ENCODE measurements at places on chromosomes 7 and 10. TPM values are rescaled to one million over a fixed set of nuclear protein-coding genes. Genes with fewer than 3 reads are reported as not detected.

Gene BLNK
- not detected for total RNA-seq

Gene KLF14
- 0.09 TPM for total RNA-seq

Gene ANKRD1
- not detected for total RNA-seq

Gene LIPF
- total RNA-seq, result not detected

Gene GPNMB
- total RNA-seq, result 0.88 TPM

Gene CRPPA
- total RNA-seq, result 0.53 TPM

Gene NAT16
- not detected for total RNA-seq

Gene SORBS1
- 1.2 TPM for total RNA-seq

Gene INTS1
- 57.0 TPM for total RNA-seq

Gene SPDYE6
- not detected for total RNA-seq

Gene IL2RA
- 1,110 TPM for total RNA-seq

Gene SFTPA2
- total RNA-seq, result not detected

Gene AKR1C2
- total RNA-seq, result not detected

Gene SDK1
- total RNA-seq, result 6.3 TPM

Gene OR2A1
- total RNA-seq, result not detected

Gene GRM8
- total RNA-seq, result not detected

Gene CPED1
- total RNA-seq, result not detected

Gene SMO
- 0.84 TPM for total RNA-seq

Gene PIP4K2A
- 138 TPM for total RNA-seq

Gene WEE2
- total RNA-seq, result not detected

Gene GNGT1
- not detected for total RNA-seq

Gene NPC1L1
- total RNA-seq, result 0.25 TPM

Gene CLEC5A
- total RNA-seq, result not detected

Gene SLC26A3
- total RNA-seq, result not detected

Measured in activated T-cell treated with anti-CD3 and anti-CD28 coated beads, Interleukin-2, amount 50 U/mL, for 72 hours (primary cell).